ENCODE measurements at places on chromosomes 5 and 9. TPM values are rescaled to one million over a fixed set of nuclear protein-coding genes. Genes with fewer than 3 reads are reported as not detected.
A peak's percentile ranks its signal among the peaks of the same experiment; 100 is the strongest.

DMRTA1 gene
- 3.1 TPM for total RNA-seq

CDC20B gene
- not detected for total RNA-seq

- no peak for DNase-seq
Measured at GRCh38 chr5:64865662-64866061, 96.9 kb downstream of the CWC27 start.

GRCh38 chr9:7103367-7103766, 345.6 kb downstream of the KDM4C start:
- DNase-seq, result no peak

- peak; percentile 83 for DNase-seq
Measured at GRCh38 chr5:65760504-65761275, 38.7 kb downstream of the NLN start.

RNF180 gene
- not detected for total RNA-seq

DNA sequence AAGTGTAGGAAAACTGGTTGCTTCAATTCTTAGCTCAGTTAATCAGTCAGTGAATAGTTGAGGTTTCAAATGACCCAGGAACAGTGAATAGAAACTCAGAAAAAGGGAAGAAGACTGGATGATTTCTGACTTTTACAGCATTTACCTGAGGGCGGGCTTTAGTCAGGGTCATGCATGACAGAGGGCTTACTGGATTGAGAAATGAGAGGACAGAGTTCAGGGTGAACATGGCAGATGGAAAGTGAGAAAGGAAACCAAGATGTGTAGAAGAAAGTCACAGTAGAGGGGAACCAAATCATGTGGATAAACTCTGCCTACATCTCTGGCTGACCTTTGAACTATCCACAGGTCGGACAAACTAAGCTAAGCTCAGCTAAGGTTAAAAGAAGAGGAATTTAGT, 596.0 kb downstream of the SEMA5A start:
- no peak for DNase-seq

DNA sequence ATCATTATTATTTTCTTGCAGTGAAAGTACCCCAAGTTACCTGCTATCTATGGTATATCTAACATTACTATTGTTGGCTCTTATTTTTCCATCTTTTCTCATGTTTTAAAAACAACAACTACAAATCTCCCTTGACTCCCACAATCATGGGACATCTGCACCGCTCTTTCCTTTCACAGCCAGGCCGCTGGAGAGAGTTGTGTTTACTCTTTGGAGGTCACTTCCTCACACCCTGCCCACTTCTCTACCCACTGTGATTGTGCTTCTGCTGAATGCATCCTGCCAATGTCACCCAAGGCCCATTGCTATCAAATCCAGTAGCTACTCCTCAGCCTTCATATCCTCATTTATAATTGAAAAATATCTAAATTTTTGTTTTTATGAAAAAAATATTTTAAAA, 29.7 kb downstream of the SLC28A3 start:
- no peak for DNase-seq

DNA sequence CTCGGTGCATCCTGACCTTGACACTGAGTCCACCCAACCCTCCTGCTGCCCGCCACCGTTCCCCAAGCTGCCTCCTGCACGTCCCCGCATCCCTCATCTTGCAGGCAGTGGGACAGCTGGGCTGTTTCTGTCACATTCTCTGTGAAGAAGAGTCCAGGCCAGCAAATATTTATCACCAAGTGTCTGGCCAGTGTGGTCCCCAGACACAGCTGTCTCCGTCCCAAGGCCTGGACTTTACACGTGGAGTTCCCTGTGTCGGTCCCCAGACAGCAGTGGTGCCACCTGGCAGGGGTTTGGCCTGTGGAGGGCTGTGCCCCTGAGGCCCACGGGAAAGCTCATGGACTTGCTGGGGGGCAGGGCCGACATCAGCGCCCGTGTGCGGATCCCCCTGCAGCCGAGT, 9.2 kb upstream of the SLC12A7 start:
- no peak for DNase-seq

DNA sequence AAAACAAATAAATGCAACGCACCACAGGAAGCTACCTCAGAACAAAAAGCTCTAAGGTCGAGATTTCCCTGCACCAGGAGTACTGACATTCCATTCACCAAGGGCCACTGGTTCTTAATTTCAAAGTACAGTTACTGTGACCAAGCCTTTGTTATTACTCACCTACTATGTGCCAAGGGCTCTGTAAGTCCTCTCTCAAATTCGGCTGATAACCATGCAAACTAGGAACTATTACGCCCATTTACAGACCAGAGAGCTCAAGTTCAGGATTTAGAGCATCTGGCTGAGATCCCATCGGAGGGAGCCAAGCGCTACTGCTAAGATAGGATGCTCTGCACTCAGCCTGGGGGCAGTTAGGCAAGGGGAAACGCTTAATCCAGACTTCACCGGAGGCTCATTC, 5.6 kb downstream of the MYO10 start:
- no peak for DNase-seq

CER1 gene
- not detected for total RNA-seq

DNA sequence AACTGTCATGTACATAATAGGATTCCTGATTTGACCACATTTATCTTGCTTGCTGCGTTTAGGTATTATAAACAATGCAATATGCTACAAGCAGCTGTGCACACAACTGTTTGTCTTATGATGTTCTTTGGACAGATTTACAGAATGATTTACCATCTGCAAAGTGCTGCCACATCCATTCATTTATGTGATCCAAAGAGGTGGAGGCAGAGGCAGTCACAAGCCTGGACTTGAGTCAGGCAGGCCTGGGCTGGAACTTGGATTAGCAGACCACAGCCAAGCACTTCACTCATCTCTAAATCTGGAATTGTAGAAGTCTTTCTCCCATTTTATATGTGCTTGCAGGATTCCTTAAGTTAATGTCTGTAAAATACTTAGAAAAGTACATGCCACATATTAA, 149.0 kb downstream of the INSYN2B start:
- no peak for DNase-seq

- no peak for DNase-seq
Measured at GRCh38 chr5:109170629-109171350, 239.0 kb downstream of the PJA2 start.

- DNase-seq, result no peak
Measured at GRCh38 chr5:95352691-95353090, 38.5 kb upstream of the FAM81B start.

DNA sequence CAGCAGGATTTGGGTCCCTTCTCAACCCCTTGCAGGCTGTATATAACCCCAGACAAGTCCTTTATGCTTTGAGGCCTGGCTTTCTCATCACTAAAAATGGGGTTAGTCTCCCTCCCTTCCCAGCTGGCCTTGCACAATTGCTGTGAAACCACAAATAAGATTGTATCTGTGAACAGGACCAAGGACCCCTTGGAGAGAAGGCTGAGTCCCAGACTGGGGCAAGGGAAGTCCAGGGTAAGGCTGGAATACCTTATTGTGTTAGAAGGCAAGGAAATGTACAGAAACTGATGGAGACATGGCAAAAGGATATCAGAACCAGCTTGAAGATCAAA, 11.4 kb downstream of the MACROH2A1 start:
- DNase-seq, result peak; percentile 31

- DNase-seq, result no peak
Measured at GRCh38 chr5:69519285-69519684, 26.7 kb downstream of the OCLN start.

KIF12 gene
- total RNA-seq, result 0.12 TPM

DNA sequence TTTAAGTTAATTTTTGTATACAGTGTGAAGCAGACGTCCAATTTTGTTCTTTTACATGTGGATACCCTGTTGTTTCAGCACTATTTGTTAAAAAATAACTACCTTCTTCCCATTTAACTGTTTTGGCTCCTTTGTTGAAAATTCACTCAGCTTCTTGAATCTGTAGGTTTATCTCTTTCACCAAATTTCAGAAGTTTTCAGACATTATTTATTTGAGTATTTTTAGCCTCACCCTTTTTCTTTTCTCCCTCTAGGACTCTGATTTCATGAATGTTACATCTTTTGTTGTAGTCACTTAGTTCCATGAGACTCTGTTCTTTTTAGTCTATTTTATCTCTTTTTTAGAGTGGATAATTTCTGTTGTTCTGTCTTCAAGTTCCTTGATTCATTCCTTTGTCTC, 4.6 kb upstream of the TNPO1 start:
- DNase-seq, result no peak

DNA sequence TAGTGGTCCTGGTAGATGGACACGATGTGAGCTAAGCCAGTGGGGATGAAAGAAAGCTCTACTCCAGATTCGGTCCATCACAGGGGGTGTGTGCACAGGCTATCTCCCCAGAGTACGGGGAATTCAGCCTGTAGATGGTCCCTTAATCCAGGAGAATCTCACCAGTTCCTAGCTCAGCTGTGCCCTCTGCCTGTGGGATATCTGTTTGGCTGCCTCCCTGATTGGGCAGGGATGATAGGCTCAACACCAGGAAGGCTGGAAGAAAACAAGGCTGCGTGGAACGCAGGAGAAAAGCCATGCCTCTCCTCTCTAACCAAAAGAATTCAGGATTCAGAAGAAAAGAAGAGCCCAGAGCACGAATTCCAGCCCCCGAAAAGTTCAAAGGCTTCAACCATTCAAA, 40.9 kb downstream of the VLDLR start:
- no peak for DNase-seq

- peak; percentile 34 for DNase-seq
Measured at GRCh38 chr5:78734094-78734845, 85.7 kb upstream of the LHFPL2 start.

- no peak for DNase-seq
Measured at GRCh38 chr5:38751103-38751502, 94.7 kb upstream of the OSMR start.

TCOF1 gene
- total RNA-seq, result 21.4 TPM

DNA sequence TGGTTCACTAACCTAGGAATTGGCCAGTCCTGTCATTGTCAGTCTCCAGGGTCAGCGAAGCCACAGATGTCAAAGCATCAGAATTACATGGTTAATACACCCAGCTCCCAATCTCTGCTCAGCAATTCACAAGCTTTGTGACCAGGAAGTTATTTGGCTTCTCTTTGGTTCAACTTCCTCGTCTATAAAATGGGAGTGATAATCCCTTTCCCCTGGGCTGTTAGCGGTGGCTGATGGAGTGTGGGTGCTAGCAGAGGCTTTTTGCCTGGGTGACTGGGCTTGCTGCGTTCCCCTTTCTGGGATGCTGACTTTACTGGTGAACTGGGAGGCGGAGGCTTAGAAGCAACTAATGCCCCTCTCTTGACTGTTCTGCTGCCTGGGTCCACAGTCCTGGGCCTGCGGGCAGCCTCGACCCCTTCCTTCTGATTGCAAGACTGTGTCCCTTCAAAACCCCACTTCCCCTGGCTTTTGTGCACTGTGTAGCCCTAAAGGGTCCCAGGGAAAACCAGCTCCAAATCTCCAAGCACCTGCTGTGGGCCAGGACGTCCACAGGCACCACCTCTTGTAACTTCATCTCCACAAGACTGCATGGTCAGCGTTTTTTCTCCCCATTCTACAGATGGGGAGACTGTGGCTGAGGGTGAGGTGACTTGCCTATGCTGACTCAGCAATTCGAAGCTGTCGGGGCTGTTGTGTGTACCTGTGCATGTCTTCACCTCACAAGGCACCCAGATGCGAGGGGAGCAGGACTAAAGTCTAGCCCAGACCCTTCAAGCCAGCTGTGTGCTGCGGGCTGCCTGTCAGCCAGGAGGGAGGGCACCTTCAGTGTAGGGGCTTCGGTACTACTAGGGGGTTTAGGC, 45.2 kb upstream of the NEURL1B start:
- DNase-seq, result no peak

- DNase-seq, result no peak
Measured at GRCh38 chr5:125100342-125100741, 353.9 kb upstream of the ZNF608 start.

- no peak for DNase-seq
Measured at GRCh38 chr5:7464182-7464581, 68.2 kb downstream of the ADCY2 start.

DNA sequence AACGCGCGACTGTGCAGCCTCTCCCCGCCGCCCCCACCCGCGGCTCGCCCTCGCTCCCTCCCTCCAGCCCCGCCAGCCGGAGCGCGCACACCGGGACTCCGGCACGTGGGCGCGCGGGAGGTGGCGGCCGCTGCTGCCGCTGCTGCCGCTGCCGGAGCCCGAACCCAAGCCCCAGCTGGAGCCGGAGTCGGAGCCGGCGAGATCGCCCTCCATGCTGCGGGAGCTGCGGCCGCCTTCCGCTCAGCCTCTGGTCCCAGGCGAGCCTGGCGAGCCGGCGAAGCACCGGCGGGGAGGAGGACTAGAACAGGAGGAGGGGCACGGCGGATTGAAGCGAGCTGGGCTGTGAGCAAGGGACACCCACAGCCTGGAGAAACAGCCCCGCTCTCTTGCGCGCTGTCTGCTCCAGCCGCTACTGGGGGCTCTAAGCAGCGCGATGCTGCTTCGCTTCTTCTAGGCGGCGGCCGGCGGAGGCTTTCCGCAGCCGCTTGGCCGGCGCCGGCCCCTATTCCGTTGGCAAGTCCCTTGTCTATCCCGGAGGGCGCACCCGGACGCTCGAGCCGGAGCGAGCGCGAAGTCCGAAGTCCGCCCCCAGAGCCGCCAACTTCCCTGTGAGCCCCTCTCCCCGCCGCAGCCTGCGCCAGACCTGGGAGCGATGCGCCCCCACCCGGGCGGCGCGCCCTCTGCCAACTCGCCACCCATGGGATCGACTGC, 598.7 kb upstream of the SGCD start:
- DNase-seq, result no peak

EPB41L4A gene
- not detected for total RNA-seq

DNA sequence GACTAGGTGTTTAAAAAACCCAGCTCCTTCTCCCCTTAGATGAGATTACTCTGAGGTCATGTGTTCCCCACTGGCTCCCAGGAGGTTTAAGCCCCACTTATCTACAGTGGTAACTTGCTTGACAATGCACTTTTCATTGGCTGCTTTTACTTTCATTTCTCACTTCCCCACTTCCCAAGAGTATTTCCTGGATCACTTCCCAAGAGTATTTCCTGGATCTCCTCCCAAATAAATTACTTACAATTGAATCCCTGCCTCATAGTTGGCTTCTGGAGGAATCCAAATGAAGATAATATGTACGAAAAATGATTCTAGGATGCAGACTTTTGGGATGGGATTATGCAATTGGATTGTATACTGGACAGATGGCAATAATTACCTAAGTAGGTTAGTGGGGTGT, 47.1 kb upstream of the CHSY3 start:
- DNase-seq, result no peak

DNA sequence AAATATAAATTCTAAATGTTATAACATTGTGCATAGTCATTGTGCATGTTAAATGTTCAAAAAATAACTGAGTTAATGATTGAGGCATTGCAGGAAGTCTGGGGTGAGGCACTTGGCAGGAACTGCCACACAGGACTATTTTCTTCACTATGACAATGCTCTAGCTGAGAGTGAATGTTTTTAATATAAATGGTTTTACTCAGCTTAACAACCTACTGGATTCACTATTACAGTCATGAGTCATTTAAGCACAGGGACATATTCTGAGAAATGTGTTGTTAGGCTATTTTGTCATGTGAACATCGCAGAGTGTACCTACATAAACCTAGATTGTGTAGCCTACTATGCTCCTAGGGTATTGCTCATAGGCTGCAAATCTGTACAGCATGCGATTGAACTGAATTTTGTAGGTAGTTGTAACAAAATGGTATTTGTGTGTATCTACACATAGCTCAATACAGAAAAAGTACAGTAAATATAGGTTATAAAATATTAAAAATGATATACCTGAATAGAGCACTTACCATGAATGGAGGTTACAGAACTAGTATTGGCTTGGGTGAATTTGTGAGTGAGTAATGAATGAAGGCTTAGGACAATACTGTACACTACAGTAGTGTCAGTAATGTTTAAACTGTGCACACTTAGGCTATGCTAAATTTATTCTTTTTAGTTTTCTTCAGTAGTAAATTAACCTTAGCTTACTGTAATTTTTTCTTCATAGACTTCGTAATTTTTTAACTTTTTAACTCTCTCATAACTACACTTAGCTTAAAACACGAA, 346.1 kb upstream of the PTGER4 start:
- peak; percentile 88 for DNase-seq

OR1N2 gene
- not detected for total RNA-seq

Data from M059J (cell line).